ENCODE measurements at places on chromosomes 16 and 17. TPM values are rescaled to one million over a fixed set of nuclear protein-coding genes. Genes with fewer than 3 reads are reported as not detected.

DNA sequence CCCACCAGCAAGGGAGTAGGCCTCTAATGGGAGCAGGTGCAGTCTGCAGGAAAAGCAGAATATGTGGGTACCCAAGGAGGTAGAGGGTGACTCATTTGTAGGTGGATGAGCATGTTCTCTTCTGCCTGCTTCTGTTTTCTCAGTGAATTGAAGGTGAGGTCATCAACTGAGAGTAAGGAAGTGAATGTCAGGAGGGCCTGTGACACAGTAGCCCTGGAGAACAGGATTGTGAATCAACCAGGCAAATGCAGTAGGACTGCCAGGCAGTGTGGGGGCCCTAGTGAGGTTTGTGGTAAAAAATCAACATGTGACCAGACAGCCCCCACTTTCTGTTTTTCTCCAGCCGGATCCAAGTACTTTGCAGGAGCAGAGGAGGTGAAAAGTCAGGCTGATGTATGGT, 150.5 kb upstream of the SOX9 start:
- H3K4me3 ChIP-seq: no peak overlapping the region
- DNase-seq: no peak
- no peaks in the 10 kb centered on the region for H3K36me3 ChIP-seq

- no peak overlapping the region for H3K27ac ChIP-seq
- peak; percentile 83 for DNase-seq
- H3K4me3 ChIP-seq: no peak overlapping the region
- peaks cover 98% of the 10 kb centered on the region for H3K36me3 ChIP-seq
Measured at GRCh38 chr17:28916302-28916934, 13.5 kb upstream of the DHRS13 start.

- no peak overlapping the region for H3K4me3 ChIP-seq
- no peaks in the 10 kb centered on the region for H3K4me1 ChIP-seq
Measured at GRCh38 chr17:34386343-34386696, 23.3 kb upstream of the CCL1 start.

DNA sequence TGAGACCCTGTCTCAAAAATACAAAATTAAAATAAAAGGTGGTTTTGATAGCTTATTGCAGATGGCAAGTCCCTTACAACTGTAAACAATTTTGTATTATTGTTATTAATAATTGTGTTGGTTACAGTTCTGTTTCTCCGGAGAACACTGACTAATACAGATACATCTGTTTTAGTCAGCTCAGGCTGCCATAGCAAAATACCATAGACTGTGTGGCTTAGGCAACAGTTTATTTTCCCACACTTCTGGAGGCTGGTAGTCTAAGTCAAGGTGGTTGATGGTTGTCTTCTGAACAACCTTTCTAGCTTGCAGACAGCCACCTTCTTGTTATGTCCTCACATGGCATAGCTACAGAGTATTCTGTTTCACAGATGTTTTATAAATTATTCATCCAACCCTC, 14.2 kb upstream of the IL21R start:
- DNase-seq: no peak
- H3K4me1 ChIP-seq: no peaks in the 10 kb centered on the region
- H3K4me3 ChIP-seq: no peak overlapping the region
- no peaks in the 10 kb centered on the region for H3K36me3 ChIP-seq
- H3K27me3 ChIP-seq: peaks cover 6% of the 10 kb centered on the region

DNA sequence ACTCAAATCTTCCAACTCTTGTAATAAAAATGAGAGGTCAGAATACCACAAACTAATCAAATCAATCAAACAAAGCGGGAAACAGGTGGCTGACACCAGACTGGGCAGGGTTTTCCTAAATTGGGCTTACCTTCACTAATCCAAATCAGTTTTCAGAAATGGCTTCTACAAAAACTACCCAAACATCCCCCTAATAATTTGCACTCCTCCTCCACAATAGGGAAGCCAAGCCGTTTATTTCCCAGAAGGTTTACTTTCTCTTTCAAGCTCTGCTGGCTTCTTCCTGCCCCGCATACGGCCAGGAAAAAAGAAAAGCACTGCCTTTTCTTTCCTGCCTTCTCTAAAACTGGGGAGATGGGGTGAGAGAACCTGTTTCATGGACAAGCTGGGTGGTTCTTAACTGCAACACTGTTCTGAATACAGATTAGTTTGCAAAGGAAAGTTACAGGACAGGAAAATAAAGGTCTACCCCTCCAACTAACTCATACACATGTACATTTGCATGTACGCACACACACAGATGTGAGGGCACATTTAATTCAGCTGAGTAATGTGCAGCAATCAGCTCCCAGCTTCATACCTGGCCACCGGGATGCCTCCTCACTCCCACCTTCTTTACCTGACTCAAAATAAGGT, 9.2 kb downstream of the STAT3 start:
- no peak overlapping the region for H3K4me3 ChIP-seq
- no peak overlapping the region for H3K27ac ChIP-seq
- H3K36me3 ChIP-seq: no peaks in the 10 kb centered on the region

- no peak overlapping the region for H3K27ac ChIP-seq
- H3K4me3 ChIP-seq: no peak overlapping the region
- no peaks in the 10 kb centered on the region for H3K36me3 ChIP-seq
- H3K4me1 ChIP-seq: no peaks in the 10 kb centered on the region
- no peaks in the 10 kb centered on the region for H3K27me3 ChIP-seq
Measured at GRCh38 chr17:12358477-12358876, 307.2 kb upstream of the MYOCD start.

DNA sequence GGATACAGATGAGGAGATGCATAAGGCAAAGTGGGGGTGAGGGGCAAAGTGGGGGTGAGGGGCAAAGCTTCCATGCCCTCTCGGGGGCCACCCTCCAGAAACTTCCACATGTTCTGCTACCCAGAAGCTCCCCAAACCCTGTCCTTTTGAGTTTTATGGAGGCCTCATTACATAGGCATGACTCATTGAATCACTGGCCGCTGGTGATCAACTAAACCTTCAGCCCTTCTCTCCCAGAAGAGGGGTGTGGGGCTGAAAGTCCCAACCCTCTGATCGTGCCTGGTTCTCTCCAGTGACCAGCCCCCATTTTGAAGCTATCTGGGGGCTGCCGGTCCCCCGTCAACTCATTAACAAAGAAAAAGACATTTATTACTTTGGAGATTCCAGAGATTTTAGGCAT, 27.5 kb downstream of the ITGAE start:
- H3K36me3 ChIP-seq: no peaks in the 10 kb centered on the region
- H3K4me3 ChIP-seq: no peak overlapping the region
- H3K4me1 ChIP-seq: no peaks in the 10 kb centered on the region
- H3K27ac ChIP-seq: no peak overlapping the region
- no peaks in the 10 kb centered on the region for H3K27me3 ChIP-seq

DNA sequence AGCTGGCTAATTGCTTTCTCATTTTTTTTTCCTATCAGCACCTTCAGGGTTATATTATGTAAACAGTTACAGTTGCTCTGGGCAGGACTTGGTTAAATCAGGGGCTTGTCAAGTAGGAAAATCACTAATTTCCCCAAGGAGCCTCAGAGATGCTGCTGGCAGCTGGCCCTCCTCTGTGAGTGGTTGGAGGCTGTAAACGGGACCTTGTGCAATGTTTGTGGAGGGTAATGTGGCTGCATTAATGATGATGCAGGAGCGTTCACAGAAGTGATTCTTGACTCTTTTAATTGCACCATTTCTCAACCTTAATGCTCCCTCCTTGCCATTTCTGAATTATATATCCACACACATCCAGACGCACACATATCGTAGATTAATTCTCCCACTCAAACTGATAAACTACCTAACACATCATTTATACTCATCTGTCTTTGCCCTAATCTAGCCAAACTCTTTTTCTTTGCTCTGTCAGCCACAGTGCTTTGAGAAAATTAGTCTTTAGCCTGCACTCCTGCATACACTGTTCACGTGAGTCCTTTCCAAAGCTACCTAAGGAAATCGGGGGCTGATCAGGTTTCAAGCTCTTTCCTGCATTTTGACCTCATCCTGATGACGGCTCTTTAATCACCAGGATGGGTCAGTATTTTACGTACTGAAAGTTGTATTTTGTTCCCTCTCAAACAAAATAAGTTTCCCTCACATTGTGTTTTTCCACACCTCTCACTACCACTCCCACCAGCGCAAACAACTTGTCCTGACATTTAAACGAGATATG, 154.4 kb upstream of the PIRT start:
- H3K36me3 ChIP-seq: no peaks in the 10 kb centered on the region
- no peak overlapping the region for H3K27ac ChIP-seq
- no peak overlapping the region for H3K4me3 ChIP-seq
- H3K4me1 ChIP-seq: peaks cover 6% of the 10 kb centered on the region
- DNase-seq: no peak
- no peaks in the 10 kb centered on the region for H3K27me3 ChIP-seq

DNA sequence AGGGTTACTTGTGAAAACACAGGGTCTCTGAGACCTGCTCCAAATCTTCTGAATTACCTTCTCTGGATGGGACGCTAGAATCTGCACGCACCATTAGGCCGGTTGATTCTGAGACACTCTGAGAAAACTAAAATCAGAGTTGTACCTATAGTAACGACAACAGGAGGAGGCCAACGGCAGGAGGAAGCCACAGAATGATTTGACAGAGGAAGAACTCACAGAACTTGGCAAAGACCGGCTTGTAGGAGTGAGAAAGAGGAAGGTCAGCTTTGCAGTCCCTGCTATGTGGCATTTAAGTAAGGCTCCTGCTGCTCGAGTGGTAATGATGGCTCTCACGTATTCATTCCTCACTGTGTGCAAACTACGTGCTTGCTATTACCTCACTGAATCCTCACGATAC, 483.0 kb downstream of the TMEM114 start:
- no peaks in the 10 kb centered on the region for H3K36me3 ChIP-seq
- no peak overlapping the region for H3K27ac ChIP-seq
- no peak for DNase-seq
- no peaks in the 10 kb centered on the region for H3K27me3 ChIP-seq

GRCh38 chr17:40992666-40993065, 1.3 kb downstream of the KRTAP3-3 start:
- no peak for DNase-seq
- H3K4me3 ChIP-seq: no peak overlapping the region
- H3K27ac ChIP-seq: no peak overlapping the region
- H3K4me1 ChIP-seq: no peaks in the 10 kb centered on the region

DNA sequence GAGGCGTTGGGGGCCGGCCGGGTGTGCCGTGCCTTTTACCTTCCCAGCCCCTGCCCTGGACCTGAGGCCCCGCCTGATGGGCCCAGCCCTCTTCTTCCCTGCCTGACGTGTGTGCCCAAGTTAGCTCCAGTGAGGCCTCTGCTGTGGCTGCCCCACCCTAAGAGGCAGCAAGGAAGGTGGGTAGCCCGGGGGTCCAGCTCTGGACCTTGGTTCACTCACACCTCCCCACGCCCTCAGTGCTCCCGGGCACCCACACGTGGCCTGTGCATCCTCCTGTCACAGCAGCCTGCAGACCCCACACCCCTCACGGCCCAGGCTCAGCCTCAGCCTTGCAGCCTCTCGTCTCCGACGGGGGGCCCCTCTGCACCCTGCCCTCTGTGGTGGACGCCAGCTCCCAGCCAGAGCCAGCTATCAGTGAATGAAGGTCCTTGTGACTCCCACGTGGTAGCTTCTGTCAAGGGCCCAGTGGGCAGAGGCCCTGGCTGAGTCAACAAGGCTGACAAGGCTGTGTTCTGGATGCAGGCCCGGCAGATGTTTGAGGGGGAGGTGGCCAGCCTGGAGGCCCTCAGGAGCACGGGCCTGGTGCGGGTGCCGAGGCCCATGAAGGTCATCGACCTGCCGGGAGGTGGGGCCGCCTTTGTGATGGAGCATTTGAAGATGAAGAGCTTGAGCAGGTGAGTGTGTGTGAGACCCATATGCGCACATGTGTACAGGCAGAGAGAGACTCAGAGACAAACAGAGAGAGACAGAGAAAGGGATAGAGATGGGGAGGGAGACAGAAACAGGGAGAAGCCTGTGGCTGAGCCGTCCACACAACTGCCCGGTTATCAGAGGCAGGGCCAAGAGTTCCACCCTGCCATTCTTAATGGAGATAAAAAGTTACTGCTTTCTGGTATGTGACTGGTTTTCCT, 2.8 kb downstream of the FN3K start:
- peak; percentile 42 for DNase-seq
- no peak overlapping the region for H3K27ac ChIP-seq
- no peak overlapping the region for H3K4me3 ChIP-seq

DNA sequence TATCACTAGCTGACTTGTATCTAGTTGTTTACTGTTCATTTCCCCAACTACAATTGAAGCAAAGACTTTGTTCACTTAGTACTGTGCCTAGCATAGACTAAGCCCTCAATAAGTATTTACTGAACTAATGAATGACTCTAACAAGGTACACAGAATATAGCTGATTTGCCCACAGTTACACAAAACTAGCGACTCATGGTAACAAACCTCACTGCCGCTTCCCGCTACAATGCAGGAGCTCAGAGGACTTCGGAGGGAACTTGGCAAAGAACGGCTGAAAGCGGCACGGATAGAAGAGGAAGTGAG, 524 bp downstream of the EFTUD2 start:
- no peak overlapping the region for H3K27ac ChIP-seq
- peaks cover 15% of the 10 kb centered on the region for H3K36me3 ChIP-seq
- no peaks in the 10 kb centered on the region for H3K4me1 ChIP-seq
- H3K27me3 ChIP-seq: no peaks in the 10 kb centered on the region
- no peak for DNase-seq

DNA sequence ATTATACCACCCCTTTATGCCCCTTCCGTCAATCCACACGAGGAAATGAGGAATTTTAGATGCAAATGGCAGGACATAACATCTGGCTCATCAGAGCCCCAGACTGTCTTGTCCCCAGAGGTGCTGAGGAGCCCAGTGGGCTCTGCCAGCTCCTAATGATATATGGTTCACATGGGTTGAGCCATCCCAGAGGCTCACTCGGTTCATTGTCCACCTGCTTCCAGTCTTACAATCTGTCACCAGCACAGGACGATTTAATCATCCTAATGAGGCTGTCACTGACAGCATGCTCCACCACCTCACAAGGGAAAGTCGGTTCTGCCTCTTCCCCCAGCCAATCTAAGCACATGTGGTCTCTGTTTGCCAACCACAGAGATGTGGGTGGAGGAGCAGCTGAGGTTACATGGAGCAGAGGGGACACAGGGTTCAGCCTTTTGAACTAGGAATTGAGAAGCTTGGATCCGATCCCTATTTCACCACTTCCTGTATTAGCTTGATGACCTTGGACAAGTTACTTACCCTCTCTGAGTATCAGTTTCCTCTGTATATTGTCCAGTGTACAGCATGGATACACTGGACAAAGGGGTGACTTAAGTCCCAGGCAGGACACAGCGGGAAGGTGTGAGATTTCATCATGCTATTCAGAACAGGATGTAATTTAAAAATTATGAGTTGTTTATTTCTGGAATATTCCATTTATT, 27.0 kb upstream of the DHX8 start:
- no peaks in the 10 kb centered on the region for H3K27me3 ChIP-seq
- peak overlapping the region; percentile 25 for H3K27ac ChIP-seq
- H3K36me3 ChIP-seq: no peaks in the 10 kb centered on the region
- no peak for DNase-seq
- peaks cover 20% of the 10 kb centered on the region for H3K4me1 ChIP-seq

GRCh38 chr16:78900044-78900811, 700.3 kb downstream of the MAF start:
- H3K36me3 ChIP-seq: no peaks in the 10 kb centered on the region
- no peak overlapping the region for H3K4me3 ChIP-seq

Gene MYL11
- 1.2 TPM for total RNA-seq

Gene UMOD
- not detected for total RNA-seq

Gene IKZF3
- total RNA-seq: 0.18 TPM

Gene GP1BA
- total RNA-seq: not detected

Gene KRTAP2-1
- total RNA-seq: not detected

Gene CARD14
- total RNA-seq: 0.31 TPM

Gene KIF19
- total RNA-seq: 0.72 TPM

Gene PIRT
- not detected for total RNA-seq

Gene SLC9A5
- total RNA-seq: 9.0 TPM

Gene TMEM106A
- total RNA-seq: 12.9 TPM
